ENCODE measurements at places on chromosomes 12 and 14. TPM values are rescaled to one million over a fixed set of nuclear protein-coding genes. Genes with fewer than 3 reads are reported as not detected.

The MLF2 gene
- total RNA-seq: 141 TPM

The CLEC7A gene
- total RNA-seq: 9.2 TPM

The SLC4A8 gene
- 13.6 TPM for total RNA-seq

The PPM1H gene
- 45.4 TPM for total RNA-seq

The KERA gene
- not detected for total RNA-seq

The GLT8D2 gene
- 37.0 TPM for total RNA-seq

The RIPK3 gene
- total RNA-seq: 2.7 TPM

DNA sequence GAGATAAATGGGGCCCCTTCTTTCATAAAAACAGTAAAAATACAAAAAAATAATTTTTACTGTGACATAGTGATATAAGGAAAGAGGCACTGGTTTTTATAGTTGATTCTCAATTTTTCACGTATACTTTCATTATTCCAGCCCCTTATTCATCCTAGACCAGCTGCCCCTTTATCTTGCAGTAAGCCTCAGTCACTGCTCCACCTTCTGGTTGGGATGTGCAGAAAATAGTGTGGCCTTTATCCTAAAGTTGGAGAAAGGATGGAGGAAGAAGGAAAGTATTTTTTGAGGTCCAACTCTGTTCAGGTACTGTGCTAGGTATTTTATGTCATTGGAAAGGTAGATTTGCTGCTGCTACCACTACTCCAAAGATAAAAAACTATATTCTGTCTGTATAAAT is 172.7 kb downstream of the ANO6 start:
- H3K36me3 ChIP-seq: no peaks in the 10 kb centered on the region
- no peaks in the 10 kb centered on the region for H3K27me3 ChIP-seq
- DNase-seq: peak; percentile 20
- H3K27ac ChIP-seq: no peak overlapping the region

GRCh38 chr14:26966908-26967307 is 369.1 kb upstream of the NOVA1 start:
- no peak overlapping the region for H3K4me3 ChIP-seq
- no peaks in the 10 kb centered on the region for H3K36me3 ChIP-seq
- no peak overlapping the region for H3K27ac ChIP-seq
- DNase-seq: no peak
- H3K4me1 ChIP-seq: no peaks in the 10 kb centered on the region

GRCh38 chr12:6700646-6701051 is at the start of gene PIANP:
TSS of gene PIANP (minus strand) at chr12:6700815. CDS start at chr12:6698061, 2,754 bp downstream.
- no peaks in the 10 kb centered on the region for H3K36me3 ChIP-seq
- no peaks in the 10 kb centered on the region for H3K27me3 ChIP-seq
- H3K4me1 ChIP-seq: peaks cover 2% of the 10 kb centered on the region

DNA sequence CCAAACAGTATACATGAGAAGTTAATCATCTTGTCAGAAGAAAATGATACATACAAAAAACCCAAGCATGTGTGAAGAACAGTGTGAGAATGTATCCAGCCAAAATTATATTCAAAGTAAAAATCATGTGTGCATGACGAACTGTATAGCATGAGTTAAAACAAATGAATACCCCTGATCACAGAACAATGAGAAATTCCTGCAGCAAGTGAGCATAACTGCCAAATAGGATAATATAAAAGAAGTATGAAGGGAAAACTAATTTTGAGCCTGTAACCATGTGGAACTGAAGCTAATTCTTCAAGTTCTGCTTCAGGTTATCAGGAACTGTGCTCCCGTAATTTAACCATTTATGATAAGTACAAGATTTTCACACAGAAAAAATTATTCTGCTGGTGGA is 56.5 kb upstream of the AMN1 start:
- no peak overlapping the region for H3K27ac ChIP-seq
- no peak overlapping the region for H3K4me3 ChIP-seq
- H3K36me3 ChIP-seq: no peaks in the 10 kb centered on the region
- peaks cover 1% of the 10 kb centered on the region for H3K4me1 ChIP-seq

DNA sequence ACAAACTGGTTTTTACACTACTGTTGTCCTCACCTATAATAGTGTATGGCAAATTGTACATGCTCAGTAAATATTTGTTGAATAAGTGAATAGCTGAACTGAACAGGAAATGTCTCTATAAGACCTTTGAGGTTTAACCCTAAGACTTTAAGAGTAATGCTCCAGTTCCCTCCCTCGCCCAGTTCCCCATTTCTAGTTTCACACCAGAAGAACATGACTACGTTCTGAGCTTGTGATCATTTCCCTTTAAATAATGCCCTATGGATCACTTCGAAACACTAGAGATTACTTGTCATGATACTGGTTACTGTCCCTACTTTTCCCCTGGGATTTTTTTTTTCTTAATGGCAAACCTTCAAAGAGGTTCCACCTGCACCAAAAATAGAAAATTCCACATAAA is 69.3 kb downstream of the PRKD1 start:
- no peaks in the 10 kb centered on the region for H3K36me3 ChIP-seq
- H3K4me1 ChIP-seq: no peaks in the 10 kb centered on the region
- no peak overlapping the region for H3K27ac ChIP-seq
- no peak for DNase-seq
- H3K4me3 ChIP-seq: no peak overlapping the region
- H3K27me3 ChIP-seq: no peaks in the 10 kb centered on the region

GRCh38 chr12:54561164-54561563 is 11.8 kb downstream of the PDE1B start:
- H3K27me3 ChIP-seq: no peaks in the 10 kb centered on the region
- peak overlapping the region; percentile 29 for H3K4me3 ChIP-seq
- peaks cover 8% of the 10 kb centered on the region for H3K4me1 ChIP-seq
- H3K27ac ChIP-seq: peak overlapping the region; percentile 89

DNA sequence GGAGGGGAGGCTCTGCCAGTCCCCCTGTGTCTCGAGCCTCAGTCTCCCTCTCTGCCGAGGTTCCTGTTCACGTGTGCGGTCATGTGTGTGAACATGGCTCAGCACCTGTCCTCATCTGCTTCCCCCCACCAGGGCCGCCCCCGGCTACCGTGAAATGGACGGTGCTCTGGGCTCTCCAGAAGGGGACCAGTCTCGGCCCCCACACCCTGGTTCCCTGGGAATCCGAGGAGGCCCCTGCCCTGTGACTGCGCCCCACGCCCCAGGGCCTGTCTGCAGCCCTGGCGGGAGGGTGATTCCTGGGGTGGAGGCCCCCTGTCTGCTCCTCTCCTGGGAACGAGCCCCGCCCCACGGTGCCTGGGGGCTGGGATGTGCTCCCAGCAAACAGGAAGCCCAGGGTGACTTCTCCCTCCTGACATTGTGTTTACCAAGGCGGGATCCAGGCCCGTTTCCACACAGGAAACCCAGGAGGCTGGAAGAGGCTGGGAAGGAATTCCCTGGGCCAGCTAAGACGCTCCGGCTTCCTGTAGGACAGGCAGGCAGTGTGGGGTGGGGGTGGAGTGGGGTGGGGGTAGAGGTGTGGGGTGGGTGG is 46.6 kb downstream of the KIF26A start:
- no peak overlapping the region for H3K27ac ChIP-seq
- H3K4me1 ChIP-seq: no peaks in the 10 kb centered on the region
- no peaks in the 10 kb centered on the region for H3K36me3 ChIP-seq
- H3K27me3 ChIP-seq: no peaks in the 10 kb centered on the region

DNA sequence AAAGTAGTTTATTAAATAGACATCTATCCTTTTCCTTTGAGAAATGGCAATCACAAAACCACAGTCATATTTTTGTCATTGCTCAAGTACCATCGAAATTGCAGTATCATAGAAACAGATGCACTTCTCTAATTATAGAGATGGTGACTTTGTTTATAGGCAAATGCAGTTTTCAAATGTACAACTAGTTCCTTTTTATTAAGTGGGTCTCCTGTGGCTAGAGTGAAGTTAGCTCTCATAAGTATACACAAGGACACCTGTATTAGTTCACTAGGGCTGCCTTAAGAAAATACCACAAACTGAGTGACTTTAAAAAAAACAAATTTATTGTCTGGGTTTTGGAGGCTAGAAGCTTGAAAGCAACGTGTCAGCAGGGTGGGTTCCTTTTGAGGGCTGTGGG is 62.8 kb downstream of the OTOGL start:
- H3K36me3 ChIP-seq: no peaks in the 10 kb centered on the region
- no peaks in the 10 kb centered on the region for H3K27me3 ChIP-seq
- H3K4me3 ChIP-seq: no peak overlapping the region
- no peaks in the 10 kb centered on the region for H3K4me1 ChIP-seq

- no peak for DNase-seq
- no peaks in the 10 kb centered on the region for H3K4me1 ChIP-seq
- no peak overlapping the region for H3K27ac ChIP-seq
- H3K36me3 ChIP-seq: no peaks in the 10 kb centered on the region
Measured at GRCh38 chr14:96874127-96874526, 76.9 kb downstream of the VRK1 start.

DNA sequence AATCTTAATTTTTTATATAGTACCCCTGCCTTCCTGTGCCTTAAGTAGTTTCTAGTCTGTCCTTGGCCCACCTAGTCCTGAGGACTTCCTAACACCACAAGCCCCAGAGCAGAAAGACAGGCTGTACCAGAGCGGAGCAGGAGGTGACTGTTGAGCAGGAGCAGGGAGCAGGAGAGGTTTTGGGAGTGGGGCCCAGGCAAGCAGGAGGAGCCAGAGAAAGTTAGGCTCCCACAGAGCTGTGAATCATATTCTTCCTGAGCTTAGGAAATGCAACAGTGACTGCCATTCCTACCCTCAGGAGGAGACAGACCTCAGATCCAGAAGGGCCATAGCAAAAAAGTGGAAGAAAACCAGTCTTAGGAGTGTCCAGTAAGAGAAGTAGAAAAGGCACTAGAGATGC is 28.3 kb upstream of the COL2A1 start:
- DNase-seq: no peak
- H3K4me1 ChIP-seq: peaks cover 4% of the 10 kb centered on the region
- H3K4me3 ChIP-seq: no peak overlapping the region
- no peaks in the 10 kb centered on the region for H3K27me3 ChIP-seq
- no peaks in the 10 kb centered on the region for H3K36me3 ChIP-seq

DNA sequence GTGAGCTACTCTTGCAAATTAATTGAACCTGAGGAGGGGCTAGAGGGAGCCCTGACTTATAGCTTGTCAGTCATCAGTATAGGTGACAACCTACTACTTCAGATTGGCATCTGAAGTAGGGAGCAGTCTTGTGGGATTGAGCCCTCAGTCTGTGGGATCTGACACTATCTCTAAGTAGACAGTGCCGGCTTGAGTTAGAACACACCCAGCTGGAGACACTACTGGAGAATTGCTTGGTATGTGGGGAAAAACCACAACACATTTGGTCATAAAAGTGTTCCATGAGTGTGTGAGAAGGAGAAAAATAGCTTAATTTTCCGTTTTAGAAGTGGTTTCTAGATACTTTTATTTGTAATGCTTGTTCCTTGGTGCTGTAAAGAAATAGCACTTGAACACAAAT is 30.5 kb upstream of the DDHD1 start:
- DNase-seq: no peak
- no peaks in the 10 kb centered on the region for H3K4me1 ChIP-seq
- H3K27ac ChIP-seq: no peak overlapping the region
- no peak overlapping the region for H3K4me3 ChIP-seq

DNA sequence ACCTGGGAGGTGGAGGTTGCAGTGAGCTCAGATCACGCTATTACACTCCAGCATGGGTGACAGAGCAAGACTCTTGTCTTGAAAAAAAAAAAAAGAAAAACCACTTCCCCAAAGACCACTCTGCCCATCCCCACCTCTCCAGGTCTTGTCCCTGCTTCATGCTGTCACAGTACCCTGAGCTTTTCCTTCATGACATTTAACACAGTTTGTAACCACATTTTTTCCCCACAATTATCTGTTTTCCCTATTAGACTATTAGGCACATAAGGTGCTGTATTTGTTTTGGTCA is 6.9 kb downstream of the HECTD1 start:
- peaks cover 4% of the 10 kb centered on the region for H3K4me1 ChIP-seq
- no peak for DNase-seq
- H3K36me3 ChIP-seq: no peaks in the 10 kb centered on the region
- no peak overlapping the region for H3K27ac ChIP-seq

- no peak overlapping the region for H3K27ac ChIP-seq
- H3K4me3 ChIP-seq: no peak overlapping the region
- no peaks in the 10 kb centered on the region for H3K4me1 ChIP-seq
- no peak for DNase-seq
Measured at GRCh38 chr12:111971800-111972199, 41.2 kb downstream of the TMEM116 start.

- no peaks in the 10 kb centered on the region for H3K27me3 ChIP-seq
- no peak overlapping the region for H3K4me3 ChIP-seq
- H3K4me1 ChIP-seq: peaks cover 16% of the 10 kb centered on the region
- no peaks in the 10 kb centered on the region for H3K36me3 ChIP-seq
Measured at GRCh38 chr14:72308967-72309485, 376.8 kb downstream of the RGS6 start.

- no peak for DNase-seq
- no peaks in the 10 kb centered on the region for H3K36me3 ChIP-seq
- peaks cover 2% of the 10 kb centered on the region for H3K4me1 ChIP-seq
- no peaks in the 10 kb centered on the region for H3K27me3 ChIP-seq
Measured at GRCh38 chr14:67963960-67964812, 144.6 kb downstream of the RAD51B start.

- no peak overlapping the region for H3K4me3 ChIP-seq
- no peak overlapping the region for H3K27ac ChIP-seq
- no peaks in the 10 kb centered on the region for H3K27me3 ChIP-seq
- no peaks in the 10 kb centered on the region for H3K4me1 ChIP-seq
- no peak for DNase-seq
- H3K36me3 ChIP-seq: no peaks in the 10 kb centered on the region
Measured at GRCh38 chr12:84648425-84648824, 264.2 kb downstream of the SLC6A15 start.

GRCh38 chr12:45655186-45655585 is 74.3 kb upstream of the ARID2 start:
- DNase-seq: no peak
- no peaks in the 10 kb centered on the region for H3K27me3 ChIP-seq
- H3K36me3 ChIP-seq: no peaks in the 10 kb centered on the region
- H3K27ac ChIP-seq: no peak overlapping the region

GRCh38 chr14:94501588-94502516 is 7.4 kb downstream of the SERPINA12 start:
- H3K36me3 ChIP-seq: no peaks in the 10 kb centered on the region
- H3K4me3 ChIP-seq: no peak overlapping the region
- DNase-seq: no peak
- no peaks in the 10 kb centered on the region for H3K4me1 ChIP-seq
- no peak overlapping the region for H3K27ac ChIP-seq
- no peaks in the 10 kb centered on the region for H3K27me3 ChIP-seq

DNA sequence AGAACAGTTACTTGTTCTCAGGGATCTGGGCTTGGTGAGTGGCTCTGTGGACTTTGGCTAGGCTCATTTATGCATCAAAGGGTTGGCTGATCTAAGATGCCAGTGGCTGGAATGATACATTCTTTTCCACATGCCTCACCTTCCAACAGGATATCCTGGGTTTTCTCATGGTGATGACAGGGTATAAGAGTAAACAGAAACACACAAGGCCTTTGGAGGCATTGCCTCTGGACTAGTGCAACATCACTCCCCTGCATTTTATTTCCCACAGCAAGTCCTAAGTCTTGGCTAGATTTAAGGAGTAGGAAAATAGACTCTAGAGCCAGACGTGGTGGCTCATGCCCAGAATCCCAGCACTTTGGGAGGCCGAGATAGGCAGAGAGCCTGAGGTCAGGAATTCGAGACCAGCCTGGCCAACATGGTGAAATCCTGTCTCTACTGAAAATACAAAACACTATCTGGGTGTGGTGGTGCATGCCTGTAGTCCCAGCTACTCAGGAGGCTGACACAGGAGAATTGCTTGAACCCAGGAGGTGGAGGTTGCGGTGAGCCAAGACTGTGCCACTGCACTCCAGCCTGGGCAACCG is 47.9 kb downstream of the RPH3A start:
- H3K27ac ChIP-seq: no peak overlapping the region
- no peaks in the 10 kb centered on the region for H3K27me3 ChIP-seq
- no peaks in the 10 kb centered on the region for H3K36me3 ChIP-seq

GRCh38 chr12:122052285-122052684 is 26.3 kb upstream of the MLXIP start:
- H3K4me3 ChIP-seq: no peak overlapping the region
- H3K27ac ChIP-seq: peak overlapping the region; percentile 80
- DNase-seq: no peak
- no peaks in the 10 kb centered on the region for H3K27me3 ChIP-seq
- peaks cover 6% of the 10 kb centered on the region for H3K4me1 ChIP-seq
- H3K36me3 ChIP-seq: no peaks in the 10 kb centered on the region
